ENCODE measurements at places on chromosomes 13 and 19.

- DNase-seq = peak; percentile 99
These were observed 9.2 kb downstream of the MKNK2 start for GRCh38 chr19:2041683-2042484.

DNA sequence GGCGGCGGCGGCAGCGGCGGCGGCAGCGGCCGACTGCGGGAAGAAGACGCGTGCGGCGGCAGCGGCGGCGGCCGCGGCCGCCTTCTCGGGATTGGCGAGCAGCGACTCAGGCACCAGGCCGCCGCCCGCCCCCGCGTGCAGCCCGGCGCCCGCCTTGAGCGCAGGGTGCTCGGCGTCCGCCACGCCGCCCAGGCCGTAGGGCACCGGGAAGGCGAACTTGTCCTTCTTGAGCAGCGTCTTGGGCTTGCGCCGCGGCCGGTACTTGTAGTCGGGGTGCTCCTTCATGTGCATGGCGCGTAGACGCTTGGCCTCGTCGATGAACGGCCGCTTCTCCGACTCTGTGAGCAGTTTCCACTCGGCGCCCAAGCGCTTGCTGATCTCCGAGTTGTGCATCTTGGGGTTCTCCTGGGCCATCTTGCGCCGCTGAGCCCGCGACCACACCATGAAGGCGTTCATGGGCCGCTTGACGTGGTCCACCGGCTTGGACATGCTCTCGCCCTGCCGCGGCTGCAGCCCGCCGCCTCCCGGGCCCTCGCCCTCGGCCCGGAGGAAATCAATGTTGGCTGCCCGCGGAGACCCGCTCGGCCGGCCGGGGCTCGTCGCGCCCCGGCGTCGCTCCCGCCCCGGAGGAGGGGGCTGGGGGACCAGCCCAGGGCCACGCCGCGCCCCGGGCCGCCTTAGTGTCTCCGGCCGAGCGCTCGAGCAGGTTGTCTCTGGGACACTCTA is 621 bp downstream of the SOX21 start:
- peak; percentile 21 for DNase-seq

DNA sequence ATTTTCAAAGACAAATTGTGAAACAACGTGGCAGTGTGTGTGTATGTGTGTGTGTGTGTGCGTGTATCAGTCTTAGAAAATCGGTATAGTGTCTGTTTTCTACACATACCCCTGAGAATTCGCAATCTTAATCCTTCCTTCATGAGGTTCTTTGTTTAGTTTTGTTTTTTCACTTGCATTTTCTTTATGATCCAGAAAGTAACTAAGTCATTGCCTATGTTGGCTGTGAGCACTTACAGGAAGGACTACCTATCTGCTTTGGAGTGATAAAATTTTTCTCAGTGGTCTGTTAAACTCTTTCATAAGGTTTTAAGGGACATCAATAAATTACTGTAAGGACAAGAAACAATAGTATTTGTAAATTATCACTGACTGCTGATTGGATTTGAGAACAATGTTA is 1587.1 kb downstream of the PCDH9 start:
- no peak for DNase-seq

GRCh38 chr13:26895081-26895807 is 134.7 kb upstream of the GPR12 start:
- DNase-seq = no peak

DNA sequence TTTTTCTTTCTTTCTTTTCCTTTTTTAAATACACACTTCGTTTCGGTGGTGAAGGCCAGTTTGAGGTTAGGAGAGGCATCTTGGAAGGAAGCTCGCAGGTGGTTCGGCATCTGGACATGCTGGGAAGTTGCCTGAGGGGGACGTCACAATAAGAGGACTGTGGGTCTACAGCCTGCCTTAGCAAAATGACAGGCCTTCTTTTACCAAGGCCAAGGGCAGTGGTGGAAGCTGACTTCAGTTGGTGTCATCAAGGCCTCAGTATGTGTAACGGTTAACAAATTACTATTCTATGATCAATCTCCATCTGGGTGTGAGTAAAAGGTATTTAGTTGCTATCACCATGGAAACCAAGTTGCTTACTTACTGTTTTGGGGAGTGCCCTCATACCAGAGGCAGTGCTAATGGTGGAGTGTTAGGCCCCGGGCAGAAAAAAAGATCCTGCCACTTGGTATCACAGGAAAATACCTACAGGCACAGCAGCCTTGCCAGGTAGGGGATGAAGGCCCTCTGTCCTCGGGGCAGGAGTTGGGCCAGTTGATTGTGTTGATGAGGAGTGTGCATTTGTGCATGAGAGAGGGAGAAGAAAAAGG is 10.3 kb downstream of the ACTN4 start:
- no peak for DNase-seq

DNA sequence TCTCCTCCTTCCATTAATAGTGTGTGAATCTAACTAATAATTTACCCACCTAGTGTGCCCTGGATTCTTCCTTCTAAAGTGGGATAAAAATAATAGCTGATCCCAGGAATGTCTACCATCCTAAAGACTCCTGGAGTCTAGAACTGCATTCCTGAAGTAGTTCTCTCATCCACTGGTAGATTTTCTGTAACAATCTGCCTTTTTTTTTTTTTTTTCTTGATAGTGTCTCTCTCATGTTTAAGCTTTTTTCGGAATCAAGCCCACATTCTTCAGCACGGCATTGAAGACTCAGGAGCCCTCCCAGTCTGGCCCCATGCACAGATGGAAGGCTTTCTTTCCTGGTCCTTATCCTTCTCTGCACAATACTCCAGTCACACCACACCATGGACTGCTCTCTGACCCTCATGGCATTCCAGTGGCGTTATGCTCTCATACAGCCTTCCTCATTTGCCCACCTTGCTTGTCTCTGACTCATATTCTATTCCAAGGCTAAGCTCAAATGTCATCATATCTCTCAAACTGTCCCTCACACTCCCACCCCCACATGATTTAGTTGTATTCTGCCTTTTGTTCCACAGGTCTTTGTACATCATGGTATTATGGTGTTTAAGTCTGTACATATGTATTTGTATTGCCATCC is 68.7 kb upstream of the FRY start:
- DNase-seq = no peak

DNA sequence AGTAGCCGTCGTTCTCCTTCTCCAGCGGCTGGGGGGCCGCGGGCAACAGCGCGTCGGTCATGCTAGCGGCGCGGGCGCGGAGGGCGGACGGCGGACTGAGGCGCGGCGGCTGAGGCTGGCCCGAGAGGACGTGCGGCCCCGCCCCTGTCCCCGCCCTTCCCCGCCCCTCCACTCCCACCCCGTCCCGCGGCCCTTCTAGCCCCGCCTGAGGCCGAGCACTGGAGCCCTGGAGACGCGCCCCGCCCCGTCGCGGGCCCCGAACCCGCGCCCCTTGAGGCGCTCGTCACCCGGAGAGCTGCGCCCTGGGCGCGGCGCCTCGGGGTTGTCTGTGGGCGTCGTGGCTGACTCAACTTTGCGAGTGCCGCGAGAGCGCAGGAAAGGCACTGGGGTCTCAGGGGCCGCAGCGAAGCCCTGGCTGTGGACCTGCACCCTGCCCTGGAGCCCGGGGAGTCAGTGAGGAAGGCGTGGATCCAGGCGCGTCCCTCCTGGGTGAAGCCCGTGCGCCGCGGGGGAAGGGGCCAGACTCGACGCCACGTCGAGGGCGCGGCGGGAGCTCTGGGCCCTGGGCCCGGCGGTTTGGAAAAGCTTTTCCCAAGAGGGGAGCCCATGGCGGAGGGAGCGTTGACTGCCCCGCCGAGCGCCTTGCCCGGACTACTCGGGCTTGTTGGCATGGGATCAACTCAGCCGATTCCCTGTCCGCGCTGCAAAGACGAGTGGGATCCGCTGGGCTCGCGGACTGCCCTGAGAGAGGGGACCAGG is at the start of gene RHPN2:
Gene RHPN2, minus strand, starts transcription at position 97 of the 759 bp plus-strand sequence. Its CDS starts 36 bp downstream, at position 61.
- DNase-seq = peak; percentile 43

DNA sequence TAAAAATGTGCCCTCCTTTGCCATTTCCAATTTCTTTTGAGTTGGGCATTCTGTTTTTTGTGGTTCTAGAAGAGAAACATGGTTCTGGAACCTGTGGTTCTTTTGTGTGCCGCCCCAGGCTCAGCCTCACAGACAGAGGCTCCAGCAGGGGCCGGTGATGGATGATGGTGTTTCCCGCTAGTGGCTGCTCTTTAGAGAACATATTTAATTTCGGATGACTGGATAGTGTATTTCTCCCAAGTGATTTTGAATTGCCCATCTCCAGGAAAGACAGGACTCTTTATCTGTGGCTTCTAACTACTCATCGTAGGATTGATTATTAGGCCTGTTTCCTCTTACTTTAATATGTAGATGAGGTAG is 75.2 kb downstream of the KL start:
- DNase-seq = no peak

GRCh38 chr19:11554160-11554559 is 4.9 kb downstream of the ELOF1 start:
- DNase-seq = no peak

DNA sequence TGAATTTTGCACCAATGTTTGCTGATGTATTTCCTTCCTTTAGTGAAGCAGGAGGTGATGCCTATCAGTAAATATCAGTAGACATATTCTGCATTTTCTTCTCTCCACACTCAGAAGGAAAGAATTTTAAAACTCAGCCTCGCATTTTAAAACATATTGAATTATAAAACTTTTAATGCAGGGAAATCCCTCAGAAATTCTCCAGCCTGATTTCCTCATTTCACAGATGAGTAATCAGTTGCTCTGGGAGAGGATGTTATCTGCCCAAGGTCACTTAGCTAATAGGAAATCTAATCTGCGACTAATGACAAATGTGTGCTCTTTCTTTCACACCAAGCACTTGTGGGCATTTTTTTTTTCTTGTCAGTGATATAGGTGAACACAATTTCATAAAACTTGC is 320.6 kb downstream of the ITGBL1 start:
- no peak for DNase-seq

DNA sequence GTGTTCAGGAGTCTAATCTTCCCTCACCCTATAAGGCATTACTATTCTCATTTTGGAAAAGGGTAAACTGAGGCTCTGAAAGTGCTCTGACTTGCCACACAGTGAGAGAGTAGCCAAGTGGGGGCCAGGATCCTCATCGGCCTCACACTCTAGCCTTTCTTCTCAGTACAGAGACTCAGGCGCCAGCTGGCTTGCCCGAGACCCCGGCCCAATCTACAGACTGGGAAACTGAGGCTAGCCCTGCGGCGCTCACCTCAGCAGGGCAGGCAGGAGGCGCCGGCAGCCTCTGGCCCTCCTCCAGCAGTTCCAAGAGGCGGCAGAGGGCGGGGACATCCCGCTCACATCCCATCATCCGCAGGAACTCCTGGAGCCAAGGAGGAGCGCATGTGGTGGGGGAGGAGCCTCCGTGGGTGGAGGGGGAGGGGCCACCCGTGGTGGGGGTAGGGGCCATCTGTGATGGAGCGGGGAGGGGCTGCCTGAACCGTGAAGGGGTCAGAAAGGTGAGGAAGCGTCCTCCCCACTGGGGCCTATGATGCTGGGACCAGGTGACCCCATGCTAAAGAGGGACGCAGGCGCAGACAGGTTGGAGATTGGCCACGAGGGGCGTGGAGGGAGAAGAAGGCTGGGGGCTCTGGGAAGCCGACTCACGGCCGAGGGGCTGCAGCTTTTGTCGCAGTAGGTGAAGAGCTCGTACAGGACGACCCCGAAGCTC is 8.7 kb upstream of the INSL3 start:
- DNase-seq = no peak

DNA sequence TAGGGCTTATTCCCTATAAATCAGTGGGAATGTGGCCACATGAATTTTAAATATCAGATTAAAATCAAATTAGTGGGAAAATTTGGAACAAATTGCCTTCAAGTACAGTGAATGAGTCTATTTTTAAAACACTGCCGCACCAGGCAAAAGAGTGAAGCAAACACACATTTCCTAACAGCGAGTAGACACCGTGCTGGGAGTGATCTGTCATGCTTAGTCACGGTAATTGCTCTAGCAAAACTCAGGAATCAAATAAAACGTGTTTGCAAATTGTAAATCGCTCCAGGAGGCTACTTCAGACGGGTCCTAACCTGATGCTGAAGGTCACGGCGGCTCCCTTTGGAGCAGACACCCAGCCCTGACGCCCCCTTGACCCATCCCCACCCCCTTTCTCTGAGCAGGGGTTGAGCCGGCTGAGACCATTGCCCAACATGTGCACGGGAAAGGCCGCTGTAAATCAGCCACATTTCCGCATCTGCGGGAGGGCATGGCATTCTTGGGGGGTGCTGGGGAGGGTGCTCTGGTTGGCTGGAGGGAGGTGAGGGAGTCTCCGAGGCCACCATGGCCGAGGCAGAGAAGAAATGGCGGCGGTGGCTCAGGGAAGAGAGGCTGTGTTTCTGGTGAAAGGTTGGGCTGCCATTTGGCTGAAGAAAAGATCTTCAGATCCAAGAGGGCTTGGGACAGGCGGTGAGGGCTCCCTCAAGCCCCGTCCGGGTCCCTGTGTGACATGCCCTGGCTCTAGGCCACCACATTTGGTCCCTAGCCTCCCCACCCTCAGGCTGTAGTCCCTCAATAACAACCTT is 8.9 kb downstream of the CEBPA start:
- no peak for DNase-seq

- no peak for DNase-seq
These were observed 43.3 kb downstream of the SKA3 start for GRCh38 chr13:21133077-21133476.

DNA sequence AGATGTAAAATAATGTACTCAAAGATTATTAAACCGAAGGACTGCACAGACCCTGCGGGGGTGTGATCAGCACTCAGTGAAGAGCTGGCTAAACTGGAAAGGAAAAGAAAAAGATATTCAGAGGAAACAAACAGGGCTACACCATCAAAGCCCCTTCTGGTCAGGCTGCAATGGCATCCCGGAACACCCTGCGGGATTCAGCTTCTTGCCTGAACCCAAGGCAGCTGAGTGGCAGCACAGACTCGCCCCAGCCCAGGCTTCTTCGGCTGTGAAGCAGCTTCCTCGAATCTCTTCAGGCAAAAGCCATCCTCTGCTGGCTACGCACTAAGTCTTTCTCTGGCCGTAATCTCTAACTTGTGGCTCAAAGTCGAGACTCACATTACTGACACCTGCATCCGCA is 220.9 kb downstream of the TEX29 start:
- DNase-seq = no peak

DNA sequence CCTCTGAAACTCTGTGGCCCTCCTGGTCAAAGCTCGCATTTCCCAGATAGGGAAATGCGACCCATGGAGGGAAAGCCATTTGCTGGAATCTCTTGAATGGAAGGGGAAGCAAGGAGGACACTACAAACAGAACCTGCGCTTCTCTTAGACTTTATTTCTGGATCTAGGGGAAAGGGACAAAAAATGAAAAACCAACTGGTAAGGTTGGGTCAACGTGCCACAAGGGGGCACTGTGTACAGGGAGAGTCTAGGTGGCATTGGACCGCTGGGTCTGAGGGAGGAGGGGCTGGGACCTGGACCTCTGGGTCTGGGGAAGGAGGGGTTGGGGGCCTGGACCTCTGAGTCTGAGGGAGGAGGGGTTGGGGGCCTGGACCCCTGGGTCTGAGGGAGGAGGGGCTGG is 5.0 kb downstream of the KLK4 start:
- peak; percentile 15 for DNase-seq

GRCh38 chr13:47650209-47650608 is 350.9 kb downstream of the SUCLA2 start:
- no peak for DNase-seq
